AG08395 (cell line): ENCODE measurements at places on chromosomes 7 and 10.

DNA sequence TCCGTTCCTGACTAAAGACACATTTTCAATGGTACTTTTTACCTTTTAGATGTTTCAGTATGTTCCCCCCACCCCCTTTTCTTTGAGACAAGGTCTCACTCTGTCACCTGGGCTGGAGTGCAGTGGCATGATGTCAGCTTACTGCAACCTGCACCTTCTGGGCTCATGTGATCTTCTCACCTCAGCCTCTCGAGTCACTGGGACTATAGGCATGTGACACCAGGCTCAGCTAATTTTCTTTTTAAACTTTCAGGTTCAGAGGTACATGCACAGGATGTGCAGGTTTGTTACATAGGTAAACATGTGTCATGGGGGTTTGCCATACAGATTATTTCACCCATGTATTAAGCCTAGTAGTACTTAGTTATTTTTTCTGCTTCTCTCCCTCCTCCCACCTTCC is 99.3 kb upstream of the RPA3 start:
- DNase-seq, result no peak

DNA sequence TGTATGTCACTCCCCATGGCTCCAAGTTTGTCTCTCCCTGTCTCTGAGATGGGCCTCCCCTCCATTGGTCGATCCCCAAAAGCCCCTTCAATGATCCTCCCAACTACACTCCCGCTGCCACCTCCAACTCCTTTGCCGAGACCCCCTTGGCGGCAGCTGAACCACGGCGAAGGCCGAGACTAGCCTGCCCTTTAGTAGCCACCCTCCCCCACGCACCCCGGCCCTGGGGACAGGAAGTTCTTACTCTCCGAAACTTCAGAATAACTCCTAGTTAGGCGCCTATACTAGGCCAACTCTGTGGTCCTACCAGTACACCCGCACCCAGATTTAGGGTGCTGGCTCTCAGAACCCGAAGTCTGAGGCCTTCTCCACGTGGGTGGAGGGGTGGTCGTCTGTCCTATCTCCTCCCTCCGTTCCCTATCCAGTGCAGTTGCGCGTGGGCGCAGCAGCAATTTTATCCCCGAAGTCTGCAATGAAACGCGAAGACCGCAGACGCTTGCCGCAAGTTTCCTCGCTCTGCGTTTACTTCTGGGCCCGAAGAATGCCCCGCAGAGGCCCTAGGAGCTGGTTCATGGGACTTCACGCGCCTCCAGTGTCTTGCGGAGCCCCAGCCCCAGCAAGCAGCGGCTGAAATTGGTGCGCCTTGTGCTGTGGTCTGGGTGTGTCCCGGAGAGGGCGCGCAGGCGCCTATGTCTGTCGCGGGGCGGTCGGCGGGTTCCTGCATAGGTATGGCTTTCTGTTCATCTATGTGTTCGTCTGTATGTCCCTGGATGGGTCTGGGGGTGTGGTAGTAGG is 82.6 kb upstream of the SLF2 start:
- no peak for DNase-seq

GRCh38 chr10:83880252-83880791 is 259.0 kb upstream of the GHITM start:
- no peak for DNase-seq

GRCh38 chr10:71829171-71829570 is 21.9 kb downstream of the PSAP start:
- no peak for DNase-seq
